Breast epithelium (tissue), 4 donors: ENCODE measurements at places on chromosomes 3 and 15. TPM values are rescaled to one million over a fixed set of nuclear protein-coding genes. Genes with fewer than 3 reads are reported as not detected.

Gene CPA3
- total RNA-seq: 44.2 TPM

Gene SLCO2A1
- total RNA-seq: 7.5 TPM

Gene SEMA5B
- total RNA-seq: 0.32 TPM

- no peak for DNase-seq
- no peaks in the 10 kb centered on the region for H3K36me3 ChIP-seq
- H3K4me3 ChIP-seq: no peak overlapping the region
- H3K27me3 ChIP-seq: no peaks in the 10 kb centered on the region
Measured at GRCh38 chr15:40486066-40486770, 15.4 kb downstream of the CHST14 start.

- H3K27ac ChIP-seq: no peak overlapping the region
- no peaks in the 10 kb centered on the region for H3K4me1 ChIP-seq
- no peak overlapping the region for H3K4me3 ChIP-seq
- no peaks in the 10 kb centered on the region for H3K27me3 ChIP-seq
Measured at GRCh38 chr3:192817053-192817452, 89.7 kb upstream of the FGF12 start.

GRCh38 chr3:192224634-192225155, 502.6 kb downstream of the FGF12 start:
- H3K27ac ChIP-seq: no peak overlapping the region
- H3K36me3 ChIP-seq: no peaks in the 10 kb centered on the region
- H3K4me1 ChIP-seq: no peaks in the 10 kb centered on the region
- H3K4me3 ChIP-seq: no peak overlapping the region
- DNase-seq: no peak

Gene ISL2
- 0.29 TPM for total RNA-seq

- H3K36me3 ChIP-seq: no peaks in the 10 kb centered on the region
- no peaks in the 10 kb centered on the region for H3K4me1 ChIP-seq
- DNase-seq: no peak
- H3K27ac ChIP-seq: no peak overlapping the region
Measured at GRCh38 chr15:100200287-100200880, 141.4 kb downstream of the ADAMTS17 start.

GRCh38 chr3:190436331-190436730, 13.4 kb downstream of the TMEM207 start:
- no peak for DNase-seq
- H3K4me3 ChIP-seq: no peak overlapping the region
- H3K4me1 ChIP-seq: no peaks in the 10 kb centered on the region
- H3K36me3 ChIP-seq: no peaks in the 10 kb centered on the region

Gene PAQR5
- total RNA-seq: 2.0 TPM

DNA sequence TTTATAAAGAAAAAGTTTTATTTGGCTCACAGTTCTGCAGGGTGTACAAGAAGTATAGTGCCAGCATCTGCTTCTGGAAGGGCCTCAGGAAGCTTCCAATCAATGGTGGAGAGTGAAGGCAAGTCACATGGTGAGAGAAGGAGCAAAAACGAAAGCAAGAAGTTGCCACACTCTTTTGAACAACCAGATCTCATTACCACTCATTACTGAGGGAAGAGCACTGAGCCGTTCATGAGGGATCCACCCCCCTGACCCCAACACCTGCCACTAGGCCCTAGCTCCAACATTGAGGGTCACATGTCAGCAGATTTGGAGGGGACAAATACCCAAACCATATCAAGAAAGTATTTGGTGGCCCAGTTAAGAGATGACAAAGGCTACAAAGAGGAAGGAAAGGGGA, 239.3 kb upstream of the UBE2E1 start:
- no peaks in the 10 kb centered on the region for H3K4me1 ChIP-seq
- no peaks in the 10 kb centered on the region for H3K36me3 ChIP-seq
- no peak overlapping the region for H3K4me3 ChIP-seq
- H3K27me3 ChIP-seq: no peaks in the 10 kb centered on the region
- no peak for DNase-seq
- H3K27ac ChIP-seq: no peak overlapping the region

DNA sequence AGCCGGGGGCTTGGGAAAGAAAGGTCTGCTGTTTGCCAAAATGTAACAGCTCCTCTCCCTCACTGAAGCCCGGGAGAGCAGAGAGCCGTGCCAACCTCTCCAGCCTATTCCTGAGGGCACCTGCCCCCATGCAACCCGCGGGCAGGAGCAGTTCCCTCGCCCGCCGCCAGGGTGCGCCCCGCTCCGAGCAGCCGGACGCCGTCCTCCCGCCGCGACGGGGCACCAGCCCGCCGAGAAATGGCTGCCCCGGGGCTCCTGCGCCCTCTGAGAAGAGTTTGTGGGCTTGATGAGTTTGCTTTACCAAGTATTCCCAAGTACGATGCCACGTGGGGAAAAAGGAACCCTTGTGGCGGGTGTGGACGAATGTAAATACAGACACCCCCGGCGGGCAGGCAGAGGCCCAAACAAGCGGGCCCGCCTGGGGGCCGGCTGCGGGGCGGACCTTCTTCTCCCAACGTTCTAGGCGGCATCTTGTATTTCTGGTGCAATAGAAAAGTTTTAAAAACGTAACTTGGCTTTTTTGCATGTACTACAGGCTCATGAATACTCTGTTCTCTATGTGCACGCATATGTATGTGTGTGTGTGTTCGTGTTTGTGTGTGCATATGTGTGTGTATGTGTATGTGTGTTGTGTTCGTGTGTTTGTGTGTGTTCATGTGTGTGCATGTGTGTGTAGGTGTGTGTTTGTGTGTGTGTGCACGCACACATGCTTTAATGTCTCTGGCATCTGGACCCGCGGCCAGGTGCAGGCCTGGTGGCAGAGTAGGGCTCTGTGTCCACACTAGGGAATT, 162.9 kb downstream of the CHSY1 start:
- H3K27me3 ChIP-seq: no peaks in the 10 kb centered on the region
- no peak overlapping the region for H3K27ac ChIP-seq
- peak overlapping the region; percentile 31 for H3K4me3 ChIP-seq
- no peaks in the 10 kb centered on the region for H3K36me3 ChIP-seq
- peak; percentile 41 for DNase-seq
- H3K4me1 ChIP-seq: peaks cover 12% of the 10 kb centered on the region

GRCh38 chr3:182487143-182487542, 306.2 kb upstream of the ATP11B start:
- no peak overlapping the region for H3K4me3 ChIP-seq
- H3K27me3 ChIP-seq: no peaks in the 10 kb centered on the region
- no peak for DNase-seq
- no peaks in the 10 kb centered on the region for H3K36me3 ChIP-seq
- no peak overlapping the region for H3K27ac ChIP-seq
- no peaks in the 10 kb centered on the region for H3K4me1 ChIP-seq

DNA sequence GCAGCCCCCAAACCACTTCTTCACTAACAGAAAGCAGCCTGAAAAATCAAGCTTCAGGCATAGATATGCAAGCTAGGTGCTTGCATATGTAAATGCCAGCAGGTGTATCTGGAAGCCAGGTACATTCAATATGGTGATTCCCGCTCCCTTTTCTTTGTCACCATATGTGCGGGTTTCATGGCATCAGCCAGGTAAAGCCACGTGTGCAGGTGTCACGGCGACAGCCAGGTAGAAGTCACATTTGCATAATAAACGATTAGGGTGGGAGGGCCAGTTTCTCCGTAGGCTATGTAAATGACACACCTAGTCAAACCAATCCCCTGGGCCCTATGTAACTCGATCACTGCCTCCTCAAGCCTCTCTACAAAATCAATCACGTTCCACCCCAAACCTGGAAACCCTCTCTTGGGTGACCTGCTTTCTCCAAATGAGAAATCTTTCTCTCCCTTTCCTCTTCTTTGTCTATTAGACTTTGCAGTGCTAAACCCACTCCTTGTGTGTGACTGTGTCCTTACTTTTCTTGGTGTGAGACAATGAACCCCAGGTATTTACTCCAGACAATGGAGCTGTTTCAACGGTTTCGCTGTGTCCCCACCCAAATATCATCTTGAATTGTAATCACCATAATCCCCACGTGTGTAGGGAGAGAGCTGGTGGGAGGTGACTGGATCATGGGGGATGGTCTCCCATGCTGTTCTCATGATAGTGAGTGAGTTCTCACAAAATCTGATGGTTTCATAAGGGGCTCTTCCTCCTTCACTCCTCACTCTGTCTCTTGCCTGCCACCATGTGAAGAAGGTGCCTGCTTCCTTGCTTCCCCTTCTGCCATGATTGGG, 44.6 kb downstream of the ONECUT1 start:
- H3K27me3 ChIP-seq: peaks cover 12% of the 10 kb centered on the region
- no peaks in the 10 kb centered on the region for H3K36me3 ChIP-seq
- H3K27ac ChIP-seq: no peak overlapping the region
- no peak overlapping the region for H3K4me3 ChIP-seq
- no peak for DNase-seq

DNA sequence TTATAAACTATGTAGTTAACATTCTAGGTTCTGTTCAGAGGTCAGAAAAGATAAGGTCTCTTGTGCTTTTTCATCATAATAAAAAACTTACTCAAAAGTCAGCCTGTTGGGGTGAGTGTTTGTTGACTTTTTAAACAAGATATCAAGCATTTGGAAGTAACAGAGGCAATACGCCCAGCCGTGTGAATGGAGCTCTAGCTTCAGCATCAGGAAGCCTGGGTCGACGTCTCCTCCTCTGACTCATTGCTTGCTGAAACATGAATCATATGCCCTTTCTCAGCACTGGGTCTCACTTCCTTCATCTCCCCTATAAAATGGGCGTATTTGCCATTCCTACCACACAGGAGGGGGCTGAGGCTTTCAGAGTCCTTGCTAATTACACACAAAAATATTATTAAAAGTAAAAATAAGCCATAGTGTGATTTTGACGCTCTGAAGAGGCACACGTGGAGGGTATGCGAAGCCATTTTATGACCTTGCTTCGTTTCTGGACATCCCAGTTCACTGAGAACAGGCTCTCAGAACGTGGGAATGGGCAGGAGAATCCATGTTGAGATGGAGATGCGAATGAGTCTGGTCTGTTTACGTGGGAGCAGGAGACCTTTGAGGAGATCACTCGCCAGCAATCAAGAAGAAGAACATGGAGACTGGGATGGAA, 220.8 kb upstream of the TPRG1 start:
- H3K4me1 ChIP-seq: peaks cover 26% of the 10 kb centered on the region
- H3K27ac ChIP-seq: peak overlapping the region; percentile 99
- DNase-seq: peak; percentile 38
- no peak overlapping the region for H3K4me3 ChIP-seq
- no peaks in the 10 kb centered on the region for H3K27me3 ChIP-seq

Gene MAP6D1
- 2.1 TPM for total RNA-seq

Gene EHD4
- 30.2 TPM for total RNA-seq

GRCh38 chr3:24166515-24166914, 221.4 kb downstream of the NR1D2 start:
- no peak for DNase-seq
- H3K4me3 ChIP-seq: no peak overlapping the region
- no peaks in the 10 kb centered on the region for H3K4me1 ChIP-seq
- H3K27me3 ChIP-seq: no peaks in the 10 kb centered on the region
- H3K27ac ChIP-seq: no peak overlapping the region

GRCh38 chr15:86300390-86301125, 220.9 kb downstream of the AGBL1 start:
- no peaks in the 10 kb centered on the region for H3K4me1 ChIP-seq
- no peak overlapping the region for H3K4me3 ChIP-seq
- no peaks in the 10 kb centered on the region for H3K27me3 ChIP-seq
- H3K36me3 ChIP-seq: no peaks in the 10 kb centered on the region
- H3K27ac ChIP-seq: no peak overlapping the region
- DNase-seq: no peak

DNA sequence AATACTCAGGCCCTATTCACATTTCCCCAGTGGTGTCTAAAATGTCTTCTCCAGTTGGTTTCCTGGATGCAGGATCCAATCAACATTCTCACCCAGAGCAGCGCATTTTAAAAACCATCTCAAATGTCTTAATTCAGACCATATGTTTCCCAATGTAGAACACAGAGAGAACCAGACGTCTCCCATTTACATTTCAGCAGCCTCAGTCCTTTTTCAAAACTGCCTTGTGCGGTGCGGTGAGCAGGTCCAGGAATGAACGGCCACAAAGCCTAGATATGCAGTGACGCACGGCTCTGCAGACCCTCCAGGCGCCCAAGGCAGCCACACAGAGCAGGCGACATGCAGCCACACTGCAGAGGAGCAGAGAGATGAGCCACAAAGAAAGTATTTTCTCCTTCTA, 66.1 kb upstream of the MEX3B start:
- no peaks in the 10 kb centered on the region for H3K36me3 ChIP-seq
- no peak overlapping the region for H3K4me3 ChIP-seq
- H3K4me1 ChIP-seq: no peaks in the 10 kb centered on the region
- H3K27me3 ChIP-seq: no peaks in the 10 kb centered on the region
- DNase-seq: no peak

- no peaks in the 10 kb centered on the region for H3K4me1 ChIP-seq
- no peak for DNase-seq
- H3K27ac ChIP-seq: no peak overlapping the region
- H3K36me3 ChIP-seq: no peaks in the 10 kb centered on the region
- H3K27me3 ChIP-seq: no peaks in the 10 kb centered on the region
Measured at GRCh38 chr3:152350139-152350538, 81.4 kb downstream of the MBNL1 start.

- peak overlapping the region; percentile 79 for H3K27ac ChIP-seq
- H3K4me1 ChIP-seq: peaks cover 9% of the 10 kb centered on the region
- no peaks in the 10 kb centered on the region for H3K27me3 ChIP-seq
- DNase-seq: peak; percentile 82
- no peak overlapping the region for H3K4me3 ChIP-seq
- no peaks in the 10 kb centered on the region for H3K36me3 ChIP-seq
Measured at GRCh38 chr3:178084938-178085816, 451.1 kb upstream of the KCNMB2 start.

- no peak overlapping the region for H3K27ac ChIP-seq
- H3K4me3 ChIP-seq: no peak overlapping the region
- no peak for DNase-seq
- H3K27me3 ChIP-seq: no peaks in the 10 kb centered on the region
- no peaks in the 10 kb centered on the region for H3K36me3 ChIP-seq
Measured at GRCh38 chr3:177640319-177640965, 443.2 kb upstream of the TBL1XR1 start.

Gene CLRN1
- not detected for total RNA-seq

GRCh38 chr3:66822186-66823008, 175.7 kb upstream of the KBTBD8 start:
- H3K4me3 ChIP-seq: no peak overlapping the region
- no peaks in the 10 kb centered on the region for H3K27me3 ChIP-seq

DNA sequence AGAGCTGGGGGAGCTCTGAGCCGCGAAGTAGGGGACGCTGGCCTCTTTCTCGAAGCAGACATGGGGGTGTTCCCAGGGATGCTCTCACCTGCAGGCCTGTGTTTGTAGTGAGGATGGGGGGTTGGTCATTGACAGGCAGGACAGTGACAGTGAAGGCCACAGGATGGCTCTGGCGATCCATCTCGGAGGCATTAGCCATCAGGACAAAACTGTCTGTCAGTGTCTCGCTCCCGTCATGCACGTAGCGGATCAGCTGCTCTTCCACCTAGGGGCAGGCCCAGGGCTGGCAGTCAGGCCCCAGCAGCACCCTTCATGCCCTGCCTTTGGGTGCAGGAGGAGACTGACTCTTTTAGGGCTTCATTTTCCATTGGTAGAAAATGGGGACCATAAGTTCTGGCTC, 28.0 kb downstream of the CSPG4 start:
- no peak overlapping the region for H3K27ac ChIP-seq
- DNase-seq: no peak
- H3K4me3 ChIP-seq: no peak overlapping the region
- H3K4me1 ChIP-seq: no peaks in the 10 kb centered on the region
- H3K36me3 ChIP-seq: no peaks in the 10 kb centered on the region
- no peaks in the 10 kb centered on the region for H3K27me3 ChIP-seq
